ENCODE measurements at places on chromosomes 16 and 17.

GRCh38 chr17:36496018-36496789 is 9.7 kb downstream of the ZNHIT3 start:
- DNase-seq, result peak; percentile 80

DNA sequence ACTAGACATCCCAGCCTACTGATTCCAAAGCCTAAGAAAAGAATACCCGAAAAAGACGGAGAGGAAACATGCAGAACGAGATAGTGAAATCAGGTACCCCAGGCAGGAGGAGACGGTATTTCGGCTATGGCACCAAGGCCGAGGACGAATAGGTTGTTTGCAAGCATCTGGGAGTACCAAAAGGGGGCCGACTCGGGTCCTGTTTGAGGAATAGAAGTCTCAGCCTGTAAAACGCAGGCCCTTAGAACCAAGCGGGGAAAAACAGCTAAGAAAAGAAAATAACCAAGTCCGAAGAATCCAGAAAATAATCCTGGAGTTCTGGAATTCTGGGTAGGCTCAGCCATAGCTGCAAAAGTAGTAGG is 537 bp downstream of the SLC35B1 start:
- DNase-seq, result no peak

DNA sequence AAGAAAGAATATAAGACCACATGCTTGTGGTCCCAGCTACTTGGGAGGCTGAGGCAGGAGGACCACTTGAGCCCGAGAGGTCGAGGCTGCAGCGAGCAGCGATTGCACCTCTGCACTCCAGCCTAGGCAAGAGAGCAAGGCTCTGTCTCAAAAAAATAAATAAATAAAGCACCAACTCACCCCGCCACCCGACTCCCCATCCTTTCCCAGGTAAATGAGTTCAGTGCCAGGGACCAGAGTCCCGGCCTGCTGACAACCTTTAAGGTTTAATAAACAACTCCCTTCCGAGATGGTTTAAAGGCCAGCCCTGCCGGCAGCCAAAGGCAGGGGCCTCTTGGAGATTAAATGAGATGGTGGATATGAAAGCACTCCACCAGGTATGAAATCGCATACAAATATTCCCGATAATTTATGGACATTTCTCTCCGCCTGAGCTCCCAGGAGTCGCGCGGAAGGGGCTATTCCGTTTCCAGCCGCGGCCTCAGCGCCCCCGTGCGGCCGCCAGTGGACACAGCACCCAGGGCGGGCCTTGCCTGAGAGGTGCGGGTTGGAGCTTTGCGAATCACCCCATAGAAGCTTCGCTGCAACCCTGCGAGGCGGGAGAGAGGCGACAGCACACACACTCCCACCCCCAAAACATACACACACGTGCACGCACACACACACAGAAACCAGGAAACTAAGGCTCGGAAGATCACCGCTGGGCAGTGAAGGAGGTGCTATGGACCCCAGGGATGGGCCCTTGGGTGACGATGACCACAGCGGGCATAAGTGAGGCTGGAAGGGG is 4.0 kb upstream of the RPL38 start:
- DNase-seq, result no peak

DNA sequence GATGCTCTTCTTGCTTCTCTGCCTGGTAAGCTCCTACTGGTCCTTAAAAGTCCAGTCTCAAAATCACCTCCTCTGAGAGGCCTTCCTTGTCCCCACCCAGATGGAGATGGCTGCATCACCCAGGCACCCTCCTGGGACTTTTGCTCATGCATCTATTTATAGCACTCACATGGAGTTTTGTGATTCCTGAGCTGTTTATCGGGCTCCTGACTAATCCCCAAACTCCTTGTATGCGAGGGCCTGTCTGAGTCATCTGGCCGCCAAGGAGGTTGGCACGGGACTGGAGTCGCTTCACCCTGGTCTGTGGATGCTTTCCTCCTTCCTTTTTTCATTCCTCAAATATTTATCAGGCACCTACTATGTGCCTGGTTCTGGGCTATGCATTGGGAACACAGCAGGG is 2.3 kb upstream of the MAP2K3 start:
- no peak for DNase-seq

GRCh38 chr16:53518550-53519416 is 15.8 kb upstream of the AKTIP start:
- no peak for DNase-seq

- no peak for DNase-seq
These were observed 2.0 kb upstream of the KRT38 start for GRCh38 chr17:41442739-41443138.

- DNase-seq, result no peak
These were observed 4.9 kb downstream of the FBXO39 start for GRCh38 chr17:6780886-6781285.

- DNase-seq, result no peak
These were observed 87.8 kb downstream of the PLXDC1 start for GRCh38 chr17:39063681-39064069.

DNA sequence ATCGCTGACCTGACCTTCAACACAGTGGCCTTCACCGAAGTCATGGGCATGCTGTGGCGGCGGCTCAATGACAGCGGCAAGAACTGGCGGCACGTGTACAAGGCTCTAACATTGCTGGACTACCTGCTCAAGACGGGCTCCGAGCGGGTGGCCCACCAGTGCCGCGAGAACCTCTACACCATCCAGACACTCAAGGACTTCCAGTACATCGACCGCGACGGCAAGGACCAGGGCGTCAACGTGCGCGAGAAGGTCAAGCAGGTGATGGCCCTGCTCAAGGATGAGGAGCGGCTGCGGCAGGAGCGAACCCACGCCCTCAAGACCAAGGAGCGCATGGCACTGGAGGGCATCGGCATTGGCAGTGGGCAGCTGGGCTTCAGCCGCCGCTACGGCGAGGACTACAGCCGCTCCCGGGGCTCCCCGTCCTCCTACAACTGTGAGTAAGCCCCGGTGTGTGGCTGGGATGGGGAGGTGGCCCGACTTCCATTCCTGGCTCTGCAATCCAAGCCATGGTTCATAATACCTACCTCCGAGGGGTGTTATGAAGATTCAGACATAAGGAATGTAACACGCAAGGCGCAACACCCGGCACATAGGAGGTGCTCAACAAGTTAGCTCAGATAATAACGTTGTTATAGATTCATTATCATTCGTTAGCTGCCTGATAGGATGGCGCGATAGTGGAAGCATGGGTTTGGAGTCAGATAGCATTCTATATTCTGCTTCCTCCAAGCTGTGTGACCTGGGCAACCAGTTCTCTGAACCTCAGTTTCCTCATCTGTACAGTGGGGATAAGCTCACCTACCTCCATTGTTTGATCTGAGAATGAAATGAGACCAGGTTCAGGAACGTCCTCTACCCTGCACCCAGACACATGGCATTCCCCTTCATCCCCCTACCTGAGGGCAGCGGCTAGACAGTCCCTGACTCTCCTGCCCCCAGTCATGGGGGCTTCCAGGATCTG is 4.4 kb downstream of the EPN3 start:
- DNase-seq, result no peak

DNA sequence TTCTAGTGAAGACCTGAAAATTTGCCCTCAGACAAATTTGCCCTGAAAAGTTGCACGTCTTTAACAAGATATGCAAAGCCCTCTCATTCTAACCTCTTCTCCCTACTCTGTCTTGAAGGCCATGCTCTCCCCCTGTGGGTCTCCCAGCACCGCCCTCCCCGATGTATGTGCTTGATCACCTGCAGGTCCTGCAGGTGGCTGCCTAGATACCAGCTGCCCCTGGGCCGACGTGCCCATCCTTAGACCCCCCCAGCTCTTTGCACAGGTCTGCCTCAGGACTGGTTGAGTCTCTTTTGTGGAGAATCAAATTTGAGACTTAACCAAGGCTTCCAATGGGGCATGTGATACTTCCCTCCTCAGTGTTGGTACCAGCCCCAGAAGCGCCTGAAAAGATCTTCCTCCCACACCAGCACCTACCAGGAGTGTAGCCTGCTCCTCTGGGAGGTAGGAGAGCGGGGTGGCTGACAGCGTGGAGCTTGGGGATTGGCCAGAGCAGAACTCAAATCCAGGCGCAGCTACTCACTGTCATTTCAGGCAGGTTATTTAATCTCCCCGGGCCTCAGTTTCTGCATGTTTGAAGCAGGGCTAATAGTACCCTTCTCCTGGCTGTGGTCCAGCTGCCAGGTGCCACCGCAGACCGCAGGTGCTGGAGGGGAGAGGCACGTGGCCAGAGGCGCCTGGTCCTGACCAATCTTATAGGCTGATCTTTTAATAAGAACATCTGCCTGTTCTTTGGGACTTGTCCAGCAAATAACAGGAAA is 4.5 kb upstream of the MRPL38 start:
- no peak for DNase-seq

DNA sequence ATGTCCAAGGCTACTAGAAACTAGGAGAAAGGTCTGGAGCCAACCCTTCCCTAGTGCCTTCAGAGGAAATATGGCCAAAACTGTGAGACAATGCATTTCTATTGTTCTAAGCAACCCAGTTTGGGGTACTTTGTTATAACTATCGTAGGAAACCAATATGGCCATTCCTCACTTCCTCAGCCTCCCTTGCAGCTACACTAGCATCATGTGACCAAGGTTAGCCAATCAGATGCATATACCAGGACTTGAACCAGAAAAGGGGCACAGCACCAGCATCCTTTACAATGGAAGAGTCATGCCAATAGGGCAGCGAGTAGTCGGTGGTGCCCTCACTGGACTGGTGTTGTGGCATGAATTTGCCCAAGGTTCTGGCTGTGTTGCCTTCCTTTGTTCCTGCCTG is 464.0 kb downstream of the TMEM114 start:
- no peak for DNase-seq

GRCh38 chr17:28468781-28469180 is 4.7 kb upstream of the SLC13A2 start:
- no peak for DNase-seq

DNA sequence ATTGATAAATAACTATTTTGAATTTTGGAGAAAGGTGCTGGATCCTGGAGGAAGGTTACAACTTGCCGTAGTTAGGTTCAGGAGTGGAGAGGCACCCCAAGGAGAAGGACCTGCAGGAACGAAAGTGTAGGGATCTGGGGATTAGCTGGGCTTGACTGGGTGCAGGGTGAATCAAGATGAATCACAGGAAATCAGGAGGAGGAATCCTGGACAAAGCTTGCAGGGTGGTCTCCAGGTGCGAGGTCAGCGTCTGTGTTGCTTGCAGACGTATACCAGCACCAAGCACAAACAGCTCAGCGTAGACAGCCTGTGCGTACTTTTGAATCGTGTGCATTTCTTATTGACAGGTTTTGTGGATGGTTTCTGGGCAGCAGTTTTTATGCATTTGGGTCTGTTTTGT is 144.3 kb downstream of the MSI2 start:
- no peak for DNase-seq

DNA sequence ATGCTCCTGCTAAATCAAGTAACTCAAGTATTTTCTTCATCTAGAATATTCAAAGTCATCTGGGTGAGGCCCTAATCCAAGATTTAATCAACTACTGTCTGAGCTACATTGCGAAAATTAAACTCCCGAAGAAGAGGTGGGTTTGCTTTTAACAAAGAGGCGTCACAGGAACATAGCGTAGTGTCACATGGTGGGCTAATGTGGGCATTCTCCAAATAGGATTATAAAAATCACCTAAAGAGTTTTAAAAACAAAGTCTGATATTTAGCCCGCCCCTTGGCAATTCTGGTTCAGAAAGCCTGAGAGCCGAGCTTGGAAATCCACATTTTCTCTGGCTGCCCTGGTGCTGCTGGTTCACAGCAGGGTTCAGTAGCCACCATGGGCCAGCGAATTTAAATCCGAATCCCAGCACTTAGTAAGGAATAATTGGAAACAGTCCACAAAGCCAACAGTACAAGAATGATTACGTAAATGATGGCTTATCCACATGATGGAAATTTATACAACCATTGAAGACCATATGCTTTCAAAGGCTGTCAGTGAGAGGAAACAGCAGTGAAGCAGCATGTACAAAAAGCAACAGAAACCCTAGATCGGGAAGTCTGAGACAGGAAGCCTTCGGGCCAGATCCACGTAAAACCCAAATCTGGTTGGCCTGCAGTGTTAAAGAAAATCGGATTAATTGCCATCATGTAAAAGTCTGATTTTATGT is 8.8 kb downstream of the PMM2 start:
- no peak for DNase-seq

DNA sequence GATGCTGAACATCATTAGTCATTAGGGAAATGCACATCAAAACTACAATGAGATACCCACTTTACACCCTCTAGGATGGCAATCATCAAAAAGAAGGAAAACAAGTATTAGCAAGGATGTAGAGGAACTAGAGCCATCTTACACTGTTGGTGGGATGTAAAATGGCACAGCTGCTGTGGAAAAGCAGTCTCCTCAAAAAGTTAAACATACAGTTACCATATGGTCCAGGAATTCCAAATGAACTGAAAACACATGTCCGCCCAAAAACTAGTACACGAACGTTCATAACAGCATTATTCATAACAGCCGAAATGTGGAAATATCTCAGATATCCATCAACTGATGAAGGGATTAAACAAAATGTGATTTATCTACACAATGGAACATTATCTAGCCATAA is 7.0 kb downstream of the FBF1 start:
- no peak for DNase-seq

DNA sequence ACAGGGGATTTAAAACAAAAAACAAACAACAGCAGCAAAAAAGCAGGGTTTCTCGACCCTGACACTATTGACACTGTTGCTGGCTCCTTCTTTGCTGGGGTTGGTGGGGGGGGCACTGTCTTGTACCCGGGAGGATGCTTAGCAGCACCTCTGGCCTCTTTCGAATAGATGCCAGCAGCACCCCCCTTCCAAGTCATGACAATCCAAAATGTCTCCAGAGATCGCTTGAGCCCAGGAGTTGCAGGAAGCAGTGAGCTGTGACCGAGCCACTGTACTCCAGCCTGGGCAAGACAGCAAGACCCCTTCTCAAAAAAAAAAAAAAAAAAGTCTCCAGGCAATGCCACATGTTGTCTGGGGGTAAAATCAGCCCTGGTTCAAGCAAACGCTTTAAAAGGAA is 20.3 kb downstream of the SERPINF1 start:
- no peak for DNase-seq

GRCh38 chr17:9924735-9925191 is 19.7 kb upstream of the RCVRN start:
- peak; percentile 74 for DNase-seq

- DNase-seq, result no peak
These were observed 3.9 kb downstream of the ITGA3 start for GRCh38 chr17:50059759-50060273.

DNA sequence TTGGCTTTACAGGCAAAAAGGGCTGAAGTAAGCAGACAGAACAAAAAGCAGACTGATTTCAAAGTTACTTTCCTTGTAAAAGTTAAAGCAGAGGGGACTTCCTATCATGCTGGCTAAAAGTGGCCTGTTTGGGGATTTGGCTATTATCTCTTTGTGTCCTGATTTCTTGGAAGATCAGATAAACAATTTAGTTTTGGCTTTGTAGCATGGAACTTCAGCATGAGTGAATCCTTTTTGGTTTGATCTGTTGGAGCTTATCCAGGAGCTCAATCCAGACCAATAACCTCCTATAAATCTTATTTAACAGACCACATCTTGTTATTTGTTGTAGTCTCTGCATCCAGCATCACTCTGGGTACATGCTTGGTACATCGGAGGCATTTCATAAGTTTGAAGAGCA is 8.9 kb upstream of the RNF112 start:
- DNase-seq, result no peak

GRCh38 chr17:80008848-80009247 is 26.8 kb downstream of the TBC1D16 start:
- no peak for DNase-seq

GRCh38 chr17:29004081-29004692 is 1.6 kb downstream of the SEZ6 start:
- peak; percentile 42 for DNase-seq

GRCh38 chr16:27489421-27489820 is 60.3 kb downstream of the GTF3C1 start:
- no peak for DNase-seq
